Keratinocyte (primary cell): ENCODE measurements at places on chromosomes 11 and 22.
A peak's percentile ranks its signal among the peaks of the same experiment; 100 is the strongest.

DNA sequence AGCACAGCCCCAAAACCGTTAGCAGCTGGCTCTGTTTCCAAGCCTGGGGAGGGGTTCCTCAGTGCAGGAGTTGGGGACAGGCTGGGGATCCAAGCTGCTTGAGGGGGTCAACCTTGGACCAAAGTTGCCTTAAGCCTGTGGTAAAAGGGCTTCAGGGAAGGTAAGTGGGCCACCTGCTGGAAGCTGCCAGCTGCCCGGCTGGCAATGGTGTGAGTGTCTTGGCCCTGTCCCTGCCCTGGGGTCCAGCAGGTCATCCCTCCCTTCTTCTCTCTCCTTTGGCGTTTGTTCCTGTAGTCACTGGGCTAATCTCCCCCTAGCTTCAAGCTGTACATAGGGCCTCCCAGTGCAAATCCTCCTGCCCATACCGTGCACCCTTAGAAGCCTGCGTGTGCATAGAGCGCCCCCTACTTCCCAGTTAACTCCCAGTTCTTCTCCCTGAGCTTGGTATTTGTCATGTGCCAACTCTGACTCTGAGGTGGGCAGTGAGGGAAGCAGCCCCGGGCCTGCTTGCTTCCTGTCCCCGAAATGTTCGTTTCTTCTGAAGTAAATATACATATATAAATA, 4.4 kb downstream of the TMEM258 start:
- H3K36me3 ChIP-seq = peaks cover 22% of the 10 kb centered on the region
- H3K4me3 ChIP-seq = no peak overlapping the region

DNA sequence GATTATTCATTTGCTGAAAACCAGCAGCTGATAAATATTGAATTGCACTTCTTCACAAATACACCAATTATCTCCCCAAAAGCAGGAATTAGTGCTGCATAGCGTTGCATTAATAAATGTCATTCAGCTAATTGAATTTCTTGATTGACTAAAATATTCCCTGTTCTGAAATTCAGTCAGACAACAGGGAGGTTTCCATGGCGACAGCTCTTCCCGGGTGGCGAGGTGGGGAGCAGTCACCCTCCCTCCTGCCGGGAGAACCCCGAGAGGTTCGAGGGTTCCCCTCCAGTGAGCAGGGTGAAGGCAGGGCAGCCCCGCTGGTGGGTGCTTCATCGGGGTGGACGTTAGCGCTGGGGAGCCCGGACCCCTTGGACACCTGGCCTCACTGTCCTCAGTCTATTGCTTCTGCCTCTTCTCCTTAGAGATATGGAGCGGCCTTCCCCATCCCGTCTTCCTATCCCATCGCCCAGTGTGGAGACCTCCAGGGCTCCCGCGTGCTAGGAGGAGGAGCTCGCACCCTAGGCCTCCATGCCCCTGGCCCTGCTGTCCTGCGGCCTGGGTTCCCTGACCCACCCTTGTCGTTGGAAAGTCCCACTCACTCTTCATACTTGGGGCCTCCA, 983.5 kb downstream of the BRD1 start:
- H3K4me3 ChIP-seq = no peak overlapping the region
- no peak for DNase-seq
- H3K4me1 ChIP-seq = no peaks in the 10 kb centered on the region
- H3K27ac ChIP-seq = no peak overlapping the region
- no peaks in the 10 kb centered on the region for H3K27me3 ChIP-seq
- H3K36me3 ChIP-seq = no peaks in the 10 kb centered on the region

DNA sequence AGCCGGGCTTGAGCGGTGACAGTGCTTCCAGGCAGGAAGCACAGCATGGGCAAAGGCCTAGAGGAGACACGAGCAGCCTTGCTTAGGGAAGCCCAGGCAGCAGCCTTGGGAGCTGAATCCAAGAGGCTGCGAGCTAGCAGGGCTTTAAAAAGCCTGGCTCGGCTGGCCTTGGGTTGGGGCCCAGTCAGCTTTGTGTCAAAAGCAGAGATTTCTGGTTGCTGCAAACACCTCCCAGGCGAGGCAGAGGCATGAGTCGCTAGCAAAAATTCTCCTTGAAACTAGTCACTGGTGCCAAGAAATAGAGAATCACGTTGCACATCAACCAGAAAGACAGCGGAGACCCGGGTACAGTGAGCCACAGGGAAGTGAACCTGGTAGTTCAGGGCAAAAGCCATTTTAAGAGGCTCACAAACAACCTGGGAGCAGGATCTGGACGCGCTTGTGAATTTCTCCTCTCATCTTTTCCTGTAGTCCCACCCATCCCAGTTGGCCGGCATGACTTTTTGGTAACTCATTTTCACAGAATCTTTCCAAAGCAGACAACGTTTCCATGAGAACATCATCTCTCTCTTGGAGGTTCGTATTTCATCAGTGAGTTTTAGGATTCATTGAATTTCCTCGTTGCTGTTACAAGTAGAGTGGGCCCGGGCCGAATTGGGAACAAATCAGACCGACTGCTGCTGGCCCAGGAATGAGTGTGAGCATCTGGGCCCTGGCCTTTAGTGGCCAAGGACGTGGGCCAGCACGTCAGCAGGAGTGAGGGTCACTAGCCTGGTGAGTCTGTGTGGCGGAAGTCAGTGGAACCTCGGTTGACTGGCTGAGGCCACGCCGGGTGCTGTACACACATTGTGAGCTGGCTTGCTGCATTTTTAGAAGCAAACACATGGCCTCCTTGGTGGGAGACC, 16.4 kb upstream of the FGF4 start:
- DNase-seq = no peak
- no peak overlapping the region for H3K27ac ChIP-seq
- no peaks in the 10 kb centered on the region for H3K36me3 ChIP-seq
- H3K4me3 ChIP-seq = no peak overlapping the region

- peaks cover 4% of the 10 kb centered on the region for H3K36me3 ChIP-seq
- DNase-seq = no peak
- H3K27me3 ChIP-seq = no peaks in the 10 kb centered on the region
- no peak overlapping the region for H3K4me3 ChIP-seq
Observed at GRCh38 chr22:45551310-45552016, 48.8 kb downstream of the FBLN1 start.

DNA sequence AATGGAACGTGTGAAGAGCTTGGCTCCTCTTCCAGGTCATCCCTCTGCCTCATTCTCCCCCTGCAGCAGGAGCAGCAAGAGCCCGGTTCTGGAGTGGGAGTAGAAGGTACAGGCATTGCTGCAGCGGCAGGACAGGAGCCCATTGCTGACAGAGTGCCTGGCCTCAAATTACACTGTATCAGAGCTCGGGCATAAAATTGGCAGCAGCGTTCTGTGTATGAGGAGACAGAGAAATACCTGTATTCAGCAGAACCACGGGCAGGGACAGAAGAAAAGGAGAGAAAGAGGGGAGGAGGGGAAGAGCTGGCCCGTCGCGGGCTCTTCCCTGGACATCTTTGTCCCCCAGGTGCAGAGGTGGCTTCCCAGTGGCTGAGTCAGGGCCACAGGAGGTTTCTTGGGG, 2.6 kb upstream of the NCF4 start:
- no peak overlapping the region for H3K4me3 ChIP-seq
- DNase-seq = no peak
- no peaks in the 10 kb centered on the region for H3K36me3 ChIP-seq
- H3K27me3 ChIP-seq = peaks cover 8% of the 10 kb centered on the region
- H3K4me1 ChIP-seq = peaks cover 15% of the 10 kb centered on the region

- H3K27ac ChIP-seq = peak overlapping the region; percentile 67
- H3K4me1 ChIP-seq = peaks cover 48% of the 10 kb centered on the region
- no peak for DNase-seq
- peak overlapping the region; percentile 78 for H3K4me3 ChIP-seq
- H3K36me3 ChIP-seq = no peaks in the 10 kb centered on the region
Observed at GRCh38 chr11:7906481-7906880, 24.6 kb downstream of the OR10A6 start.

- peak overlapping the region; percentile 85 for H3K4me3 ChIP-seq
- H3K4me1 ChIP-seq = peaks cover 8% of the 10 kb centered on the region
- no peak for DNase-seq
- no peaks in the 10 kb centered on the region for H3K27me3 ChIP-seq
Observed at GRCh38 chr11:126267650-126268049, 1.0 kb downstream of the SRPRA start.

GRCh38 chr11:128251140-128251539, 336.2 kb downstream of the ETS1 start:
- no peaks in the 10 kb centered on the region for H3K36me3 ChIP-seq
- DNase-seq = no peak
- no peak overlapping the region for H3K27ac ChIP-seq
- H3K4me1 ChIP-seq = peaks cover 14% of the 10 kb centered on the region
- H3K27me3 ChIP-seq = no peaks in the 10 kb centered on the region
